Esophagus squamous epithelium (tissue), 5 donors: ENCODE measurements at places on chromosomes 6 and 20. TPM values are rescaled to one million over a fixed set of nuclear protein-coding genes. Genes with fewer than 3 reads are reported as not detected.
A peak's percentile ranks its signal among the peaks of the same experiment; 100 is the strongest.

DNA sequence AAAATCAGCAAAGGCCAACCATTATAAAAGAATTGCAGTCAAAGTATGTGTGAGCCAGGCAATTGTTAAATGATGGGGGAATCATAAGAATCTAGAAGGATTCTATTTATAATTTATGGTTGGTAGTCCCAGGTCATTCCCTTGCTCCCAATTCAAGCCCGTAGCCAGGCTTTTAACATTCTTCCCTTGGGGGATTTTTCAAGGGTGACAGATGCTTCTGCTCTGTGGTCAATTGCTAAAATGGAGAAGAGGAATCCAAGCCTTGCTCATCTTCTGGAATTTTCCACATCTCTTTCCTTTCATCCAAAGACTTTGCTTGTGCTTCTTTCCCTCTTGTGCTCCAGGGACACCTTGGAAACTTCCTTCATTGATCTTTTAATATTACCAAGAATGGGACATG is 18.0 kb upstream of the BCAS1 start:
- H3K27ac ChIP-seq: no peak overlapping the region
- no peaks in the 10 kb centered on the region for H3K36me3 ChIP-seq
- H3K27me3 ChIP-seq: no peaks in the 10 kb centered on the region
- no peak overlapping the region for H3K4me3 ChIP-seq
- no peak for DNase-seq

Gene APCDD1L
- total RNA-seq: not detected

Gene JPH2
- 32.0 TPM for total RNA-seq

DNA sequence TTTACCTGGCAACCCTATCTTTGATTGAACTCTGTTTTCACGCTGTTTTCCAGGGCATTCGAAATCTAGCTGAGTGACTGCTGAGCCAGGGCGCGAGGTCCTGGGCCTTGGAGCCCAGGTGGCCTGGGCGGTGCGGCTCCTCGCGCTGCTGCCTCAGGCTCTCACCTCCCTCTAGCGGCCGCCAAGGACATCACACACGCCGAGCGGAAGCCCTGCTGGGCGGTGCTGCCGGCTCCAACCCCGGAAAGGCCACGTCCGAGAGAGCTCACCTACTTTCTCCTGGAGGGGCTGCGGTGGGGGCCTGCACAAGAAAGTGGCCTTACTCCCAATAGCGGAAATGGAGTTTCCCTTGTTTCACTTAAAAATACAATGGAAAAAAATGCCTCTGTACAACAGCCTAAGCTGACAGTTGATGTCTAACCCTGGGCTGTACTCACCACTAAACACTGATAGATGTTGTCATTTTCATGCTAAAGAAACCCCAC is 77.7 kb downstream of the ELOVL4 start:
- H3K4me1 ChIP-seq: peaks cover 24% of the 10 kb centered on the region
- DNase-seq: peak; percentile 11
- no peak overlapping the region for H3K27ac ChIP-seq
- peak overlapping the region; percentile 27 for H3K4me3 ChIP-seq
- no peaks in the 10 kb centered on the region for H3K27me3 ChIP-seq

- no peaks in the 10 kb centered on the region for H3K4me1 ChIP-seq
- DNase-seq: no peak
- H3K36me3 ChIP-seq: no peaks in the 10 kb centered on the region
- H3K4me3 ChIP-seq: no peak overlapping the region
Measured at GRCh38 chr6:167422934-167423333, 98.0 kb downstream of the TTLL2 start.
